Thymus (tissue), 14 donors: ENCODE measurements at places on chromosomes 16 and 17. TPM values are rescaled to one million over a fixed set of nuclear protein-coding genes. Genes with fewer than 3 reads are reported as not detected.

CSH2 gene
- 1.0 TPM for total RNA-seq

BCO1 gene
- total RNA-seq: 0.14 TPM

- no peak for DNase-seq
Measured at GRCh38 chr17:56011406-56012131, 141.7 kb upstream of the ANKFN1 start.

DNA sequence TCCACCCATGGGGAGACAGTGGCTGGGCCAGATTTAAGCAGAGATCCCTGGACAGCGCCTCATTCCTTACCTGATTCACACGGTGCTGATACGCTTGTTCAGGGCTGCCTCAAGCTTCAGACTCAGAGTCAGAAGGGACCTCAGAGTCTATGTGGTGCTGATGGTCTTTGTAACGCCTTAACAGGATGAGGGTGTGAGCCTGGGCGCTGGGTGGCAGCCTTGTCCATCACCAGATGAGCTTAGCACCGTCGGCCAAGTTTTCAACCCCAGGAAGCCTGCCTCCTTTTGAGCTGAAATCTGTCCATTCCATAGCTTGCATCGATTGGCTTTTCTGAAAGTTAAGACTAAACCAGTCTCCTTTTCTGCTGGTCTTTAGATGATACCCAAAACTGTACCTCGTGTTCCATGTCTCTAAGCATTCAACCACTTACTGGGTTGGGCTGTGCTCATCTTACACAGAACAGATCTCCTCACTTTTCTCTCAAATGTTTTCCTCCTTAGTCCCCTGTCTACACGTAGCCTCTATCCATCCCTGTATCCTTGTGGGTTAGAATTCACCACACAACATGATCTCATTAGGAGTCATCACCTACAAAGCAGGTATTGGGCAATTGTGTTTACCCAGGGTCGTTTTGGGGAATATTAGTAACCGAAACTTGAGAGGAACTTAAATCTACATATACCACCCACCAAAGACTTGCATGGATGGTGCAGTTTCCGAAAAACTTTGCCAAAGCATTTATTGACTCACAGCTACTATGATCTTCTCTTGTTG, 573.4 kb downstream of the CDH13 start:
- DNase-seq: no peak

GRCh38 chr16:23373436-23374219, 71.5 kb downstream of the SCNN1B start:
- no peak for DNase-seq

DNA sequence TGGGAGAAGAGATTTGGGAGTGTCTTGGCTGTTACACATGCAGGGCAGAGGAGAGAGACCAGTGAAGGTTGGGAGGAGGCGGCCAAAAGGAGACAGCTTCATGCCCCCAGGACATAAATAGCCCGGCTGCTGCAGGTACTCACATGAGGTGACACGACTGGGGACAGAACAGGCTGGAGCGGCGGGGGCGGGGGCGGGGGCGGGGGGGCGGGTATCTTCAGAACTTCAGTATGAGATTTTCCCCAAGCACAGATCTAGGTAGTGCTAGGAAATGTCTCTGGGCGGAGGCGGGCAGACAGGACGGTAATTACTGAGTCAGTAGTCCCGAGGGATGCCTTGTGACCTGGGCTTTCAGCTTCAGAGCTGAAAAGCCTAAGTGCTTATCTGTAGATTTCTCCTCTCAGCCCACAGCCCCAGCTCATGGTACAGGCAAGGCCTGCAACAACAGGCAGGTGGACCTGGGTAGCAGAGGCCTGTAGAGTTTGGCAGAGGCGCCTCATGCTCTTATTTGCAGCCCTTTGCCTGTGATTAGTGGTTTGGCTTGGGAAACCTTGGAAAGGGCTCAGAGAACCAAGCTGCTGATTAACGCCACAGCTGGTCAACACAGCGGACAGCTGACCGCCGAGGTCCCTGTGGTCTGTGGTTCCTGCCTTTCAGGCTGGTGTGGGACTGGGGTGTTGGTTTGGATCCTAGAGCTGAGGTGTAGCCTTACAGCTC, 24.5 kb downstream of the UNK start:
- no peak for DNase-seq

DNA sequence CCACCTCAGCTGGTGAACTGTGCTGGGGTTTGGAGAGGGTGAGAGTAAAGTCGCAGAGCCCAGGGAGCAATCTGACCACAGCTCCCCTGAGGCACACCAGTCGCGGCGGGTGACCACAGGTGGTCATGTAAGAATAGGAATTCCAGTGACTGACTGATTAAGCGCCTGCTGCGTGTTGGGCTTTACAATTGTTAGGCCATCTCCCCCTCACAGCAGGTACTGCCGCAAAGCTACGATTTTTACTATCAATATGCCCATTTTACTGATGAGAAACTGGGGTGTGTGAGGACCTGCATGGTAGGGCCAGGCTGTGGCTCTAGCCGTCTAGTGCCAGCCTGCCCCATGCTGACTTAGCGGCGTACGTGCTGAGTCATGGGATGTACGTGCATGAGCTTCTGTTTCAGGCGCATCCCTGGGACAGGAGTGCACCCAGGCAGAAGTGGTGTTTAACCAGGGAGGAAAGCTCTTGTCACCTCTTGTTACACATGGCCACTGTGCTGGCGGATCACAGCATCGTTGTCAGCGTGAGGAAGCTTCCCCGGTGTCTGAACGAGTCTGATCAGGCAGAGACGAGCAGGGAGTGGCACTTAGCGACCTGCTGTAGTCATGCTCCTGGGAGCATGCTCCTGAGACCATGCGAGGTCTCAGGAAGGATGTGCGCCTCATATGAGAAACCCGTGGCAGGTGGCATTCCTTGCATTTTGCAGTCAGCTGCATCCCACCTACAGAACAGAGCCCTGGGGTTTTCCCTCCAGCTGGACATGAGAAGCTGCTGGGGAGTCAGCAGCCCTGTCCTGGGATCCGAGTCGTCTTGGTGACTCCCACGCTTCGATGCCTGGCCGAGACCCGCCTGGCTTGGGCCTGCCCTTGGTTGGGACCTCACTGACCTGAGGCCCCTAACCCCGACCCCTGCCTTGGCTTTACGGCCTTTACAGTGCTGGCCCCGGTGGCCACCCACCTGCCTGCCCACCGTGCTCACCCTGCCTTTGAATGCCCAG, 163.7 kb upstream of the CHMP6 start:
- no peak for DNase-seq

GRCh38 chr17:2798188-2798587, 1.9 kb downstream of the RAP1GAP2 start:
- DNase-seq: no peak

- peak; percentile 8 for DNase-seq
Measured at GRCh38 chr17:51154176-51154575, 817 bp downstream of the NME1 start.

- no peak for DNase-seq
Measured at GRCh38 chr17:83187782-83188311, 108.4 kb downstream of the METRNL start.
